ENCODE measurements at places on chromosomes 2 and 18.

- no peak for DNase-seq
Observed at GRCh38 chr2:191122638-191123294, 28.0 kb downstream of the STAT4 start.

DNA sequence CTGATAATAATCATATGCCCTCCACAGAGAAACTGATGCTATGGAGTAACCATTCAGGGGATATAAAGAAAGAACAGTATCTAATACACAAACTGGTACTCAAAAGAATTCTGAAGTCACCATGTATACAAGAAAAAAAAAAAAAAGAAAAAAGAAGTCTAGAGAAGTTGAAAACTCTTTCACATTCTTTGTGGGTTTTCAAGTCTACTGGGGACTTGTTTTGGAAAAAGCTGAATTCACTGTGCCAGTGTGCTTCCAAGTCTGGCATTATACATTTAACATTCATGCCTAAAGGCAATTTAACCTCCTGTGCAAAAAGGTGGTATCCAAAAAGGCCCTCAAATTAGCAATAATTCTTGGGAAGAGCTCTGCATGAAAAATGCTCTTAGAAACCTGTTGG is 94.8 kb upstream of the ITGB6 start:
- no peak for DNase-seq

GRCh38 chr18:32261003-32261402 is 71.2 kb downstream of the MEP1B start:
- no peak for DNase-seq

DNA sequence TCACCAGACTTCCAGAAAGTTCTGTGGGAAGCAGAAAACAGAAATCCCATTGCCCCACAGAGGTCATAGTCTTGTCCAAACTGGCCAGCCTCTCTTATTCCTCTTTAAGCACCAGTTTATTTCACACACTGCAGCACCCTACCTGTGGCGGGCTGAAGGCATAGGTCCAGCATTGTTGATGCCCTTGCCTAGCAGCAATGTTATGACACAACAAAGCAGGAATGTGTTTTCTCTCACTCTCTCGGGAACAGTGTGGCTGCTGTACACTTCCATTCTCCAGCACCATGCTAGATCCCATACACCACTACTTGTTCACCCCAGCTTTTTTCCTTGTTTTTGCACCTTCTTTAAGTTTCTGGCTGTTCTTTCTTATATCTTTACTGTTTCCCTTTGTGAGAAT is 181.6 kb downstream of the DNAH6 start:
- no peak for DNase-seq

- no peak for DNase-seq
Observed at GRCh38 chr2:99911736-99912135, 230.7 kb downstream of the AFF3 start.

- no peak for DNase-seq
Observed at GRCh38 chr2:121006743-121007489, 271.2 kb downstream of the GLI2 start.

DNA sequence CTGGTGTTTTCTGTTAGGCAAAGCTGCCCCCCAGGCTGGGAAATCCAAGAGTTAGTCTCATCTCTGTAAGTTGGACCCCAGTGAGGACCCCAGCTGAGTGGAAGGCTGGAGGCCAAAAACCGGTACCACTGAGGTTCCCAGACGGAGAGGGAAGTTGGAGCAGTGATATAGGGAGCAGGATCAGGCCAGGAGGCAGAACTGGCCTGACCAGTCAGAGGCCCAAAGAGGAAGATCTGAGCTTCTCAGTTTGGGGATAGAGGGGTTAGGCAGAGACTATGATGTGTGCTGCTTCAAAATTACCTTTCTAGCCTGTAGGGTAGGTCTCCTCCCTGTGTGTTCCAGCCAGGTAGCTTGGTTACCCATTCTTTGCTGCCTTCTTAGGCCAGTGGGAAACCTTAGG is 4.6 kb upstream of the RNF181 start:
- no peak for DNase-seq

GRCh38 chr18:8469544-8470130 is 139.6 kb upstream of the RAB12 start:
- no peak for DNase-seq

- no peak for DNase-seq
Observed at GRCh38 chr2:120344976-120345581, 857 bp upstream of the INHBB start.

- no peak for DNase-seq
Observed at GRCh38 chr2:218961229-218961628, 1.8 kb downstream of the CDK5R2 start.

DNA sequence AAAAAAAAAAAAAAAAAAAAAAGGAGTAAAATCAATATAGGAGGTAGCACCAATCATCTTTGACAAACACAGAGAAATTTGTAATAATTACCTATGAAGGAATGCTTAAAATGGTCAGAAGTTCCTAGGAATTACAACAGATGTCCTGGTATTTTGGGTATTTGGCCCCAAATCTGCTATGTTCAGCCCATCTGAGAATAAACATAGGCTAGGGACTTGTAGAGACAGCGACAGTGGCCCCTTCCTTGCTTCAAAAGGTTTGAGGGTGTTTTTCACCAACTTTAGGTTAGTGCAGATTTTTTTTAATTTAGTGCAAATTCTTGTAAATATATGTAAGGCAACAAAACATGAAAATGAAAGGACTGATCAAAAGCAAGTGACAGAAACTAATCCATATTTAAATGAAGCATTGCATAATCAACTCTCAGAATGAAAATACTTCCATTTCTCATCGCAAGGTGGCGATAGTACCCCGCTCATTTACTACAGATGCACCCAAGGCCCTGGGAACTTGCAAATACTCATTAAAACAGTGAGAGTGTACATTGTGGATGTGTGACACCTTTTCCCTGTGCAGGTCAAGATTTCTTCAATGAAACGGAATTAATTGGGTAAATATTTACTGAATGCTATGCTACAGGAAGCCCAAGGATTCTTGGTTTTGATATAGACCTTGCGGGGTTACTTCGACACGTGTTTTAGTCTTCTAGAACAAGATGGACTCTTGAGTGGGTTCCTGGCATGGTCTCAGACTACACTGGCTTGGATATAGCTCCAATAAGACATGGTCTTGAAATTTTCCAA is 44.6 kb downstream of the FAM124B start:
- DNase-seq, result peak; percentile 26

GRCh38 chr2:150624001-150624401 is 136.5 kb upstream of the RND3 start:
- DNase-seq, result no peak

GRCh38 chr2:133842446-133842845 is 274.2 kb upstream of the NCKAP5 start:
- no peak for DNase-seq

DNA sequence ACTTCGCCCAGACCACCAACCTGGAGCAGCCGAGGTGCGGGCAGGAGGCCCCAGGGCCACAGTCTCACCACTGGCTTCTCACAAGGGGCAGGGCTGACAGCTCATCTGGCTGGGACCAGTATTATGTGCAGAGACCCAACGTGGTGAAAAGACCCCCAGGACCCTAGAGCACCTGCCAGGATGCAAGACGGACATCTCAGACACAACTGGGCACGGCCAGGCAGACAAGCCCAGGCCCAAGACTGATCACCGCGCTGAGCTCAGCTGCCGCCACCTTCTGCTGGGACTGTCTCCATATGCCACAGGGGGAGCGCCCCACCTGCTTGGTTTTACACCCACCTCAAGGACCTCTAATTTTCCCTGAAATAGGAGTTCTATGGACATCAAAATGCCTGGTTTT is 23.2 kb downstream of the HDAC4 start:
- peak; percentile 48 for DNase-seq

GRCh38 chr18:69120833-69121232 is 279.9 kb upstream of the DOK6 start:
- no peak for DNase-seq

- no peak for DNase-seq
Observed at GRCh38 chr2:20451341-20451740, 4.5 kb downstream of the RHOB start.

GRCh38 chr2:96264656-96265348 is 995 bp downstream of the TMEM127 start:
- DNase-seq, result no peak

DNA sequence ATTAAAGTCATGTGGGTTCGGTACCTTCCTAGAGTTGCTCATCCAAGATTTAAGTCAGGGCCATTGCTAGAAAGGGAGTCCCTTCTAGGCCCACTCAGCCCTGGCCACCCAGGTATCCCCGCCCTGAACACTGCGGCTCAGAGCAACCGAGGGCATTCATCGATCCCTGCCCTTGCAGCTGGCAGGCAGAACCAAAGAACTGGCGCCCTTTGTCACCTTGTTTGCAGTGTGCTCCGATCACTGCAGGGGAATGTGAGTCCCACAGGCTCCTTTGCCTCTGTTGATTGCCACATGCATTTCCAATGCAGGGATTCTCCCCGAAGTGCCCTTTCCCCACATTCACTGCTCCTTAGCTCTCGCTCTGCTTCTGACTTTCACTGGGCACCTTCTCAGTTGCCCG is 108.5 kb downstream of the CMPK2 start:
- DNase-seq, result no peak

DNA sequence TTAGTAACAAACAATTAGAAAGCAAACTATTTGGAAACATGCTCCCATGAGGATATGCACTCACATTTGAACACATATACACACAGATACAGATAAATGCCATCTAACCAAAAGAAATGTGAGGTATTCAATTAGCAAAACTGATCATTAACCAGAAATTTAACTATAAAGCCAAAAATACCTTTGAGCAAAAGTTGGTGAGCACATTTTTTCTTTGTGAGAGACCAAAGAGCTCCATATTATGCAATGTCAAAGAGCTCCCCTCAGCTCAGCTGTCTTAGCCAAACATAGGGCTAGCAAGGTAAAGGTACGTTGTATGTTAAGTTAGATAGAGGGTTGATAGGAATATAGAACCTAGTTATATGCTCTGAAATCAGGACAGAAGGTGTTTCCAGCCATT is 43.8 kb downstream of the CYBRD1 start:
- DNase-seq, result no peak

DNA sequence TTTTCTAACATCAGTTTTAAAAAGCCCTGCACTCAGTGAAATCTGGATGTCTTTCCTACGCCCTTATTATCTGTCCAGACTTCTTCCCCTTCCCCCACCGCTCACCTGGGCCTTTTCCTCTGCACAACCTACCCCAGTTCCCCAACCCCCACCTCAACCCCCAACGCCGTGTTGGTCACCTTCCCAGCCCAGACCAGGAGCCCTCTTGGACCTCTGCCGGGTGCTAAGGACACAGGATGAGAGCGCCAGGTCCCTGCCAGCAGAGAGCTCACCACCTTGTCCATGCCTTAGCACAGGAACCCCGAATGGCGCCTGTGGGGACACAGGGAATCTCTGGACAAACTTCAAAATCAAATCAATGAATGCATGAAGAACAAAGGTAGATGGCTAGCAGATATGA is 966 bp upstream of the RBM43 start:
- no peak for DNase-seq

- DNase-seq, result no peak
Observed at GRCh38 chr2:88114889-88115288, 13.0 kb downstream of the FABP1 start.

Measured in breast epithelium (tissue), 4 donors.